Activated CD4-positive, alpha-beta T cell treated with anti-CD3 and anti-CD28 coated beads, Interleukin-2, amount 10 ng/mL, durations not matched to agents 7 days and 5 days (primary cell): ENCODE measurements at places on chromosomes 1 and 21.

DNA sequence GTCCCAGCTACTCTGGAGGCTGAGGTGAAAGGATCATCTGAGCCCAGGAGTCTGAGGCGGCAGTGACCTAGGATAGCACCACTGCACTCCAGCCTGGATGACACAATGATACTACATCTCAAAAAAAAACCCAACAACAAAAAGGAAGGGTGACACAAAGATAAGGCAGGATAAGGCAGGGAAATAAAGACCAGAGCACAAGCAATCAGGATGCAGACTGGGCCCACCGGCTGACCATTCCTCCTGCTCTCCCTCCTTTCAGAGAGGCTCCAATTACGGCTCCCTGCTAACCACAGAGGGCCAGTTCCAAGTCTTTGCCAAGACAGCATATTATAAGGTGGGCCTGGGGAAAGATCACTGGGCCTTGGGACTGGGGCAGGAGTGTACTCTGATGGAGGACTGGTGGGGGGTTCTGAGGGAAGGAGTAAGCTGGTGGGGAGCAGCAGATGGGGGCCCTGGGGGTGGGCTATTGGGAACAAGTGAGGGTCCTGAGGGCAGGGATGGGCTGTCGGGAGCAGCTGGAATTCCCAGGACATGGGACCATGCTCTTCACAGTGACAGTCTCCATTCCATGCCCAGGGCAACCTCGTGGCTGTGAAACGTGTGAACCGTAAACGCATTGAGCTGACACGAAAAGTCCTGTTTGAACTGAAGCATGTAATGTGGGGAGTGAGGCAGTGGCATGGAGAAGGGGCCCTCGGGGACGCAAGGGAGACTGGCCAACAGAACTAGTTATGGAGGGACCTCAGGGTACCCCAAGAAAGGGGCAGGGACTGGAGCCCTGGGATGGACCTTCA, 7.3 kb downstream of the NPR1 start:
- DNase-seq = no peak

DNA sequence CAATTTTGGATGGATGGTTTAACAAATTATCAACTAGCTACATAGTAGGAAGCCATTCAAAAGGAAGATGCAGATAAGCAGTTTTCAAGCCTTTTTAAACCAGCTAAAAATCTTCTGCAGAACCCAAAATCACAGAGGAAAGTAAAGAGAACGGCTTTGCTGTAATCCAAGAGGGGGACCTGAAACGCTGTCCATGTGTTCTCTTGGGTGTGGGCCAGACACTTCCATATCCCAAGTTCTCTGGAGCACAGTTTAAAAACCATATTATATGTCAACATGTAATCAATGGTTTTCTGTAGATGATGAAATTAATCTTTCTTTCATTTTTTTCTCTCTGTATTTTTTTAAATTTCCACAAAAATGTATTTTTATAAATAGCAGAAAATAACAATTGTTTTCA, 90.5 kb downstream of the SELENOF start:
- no peak for DNase-seq

DNA sequence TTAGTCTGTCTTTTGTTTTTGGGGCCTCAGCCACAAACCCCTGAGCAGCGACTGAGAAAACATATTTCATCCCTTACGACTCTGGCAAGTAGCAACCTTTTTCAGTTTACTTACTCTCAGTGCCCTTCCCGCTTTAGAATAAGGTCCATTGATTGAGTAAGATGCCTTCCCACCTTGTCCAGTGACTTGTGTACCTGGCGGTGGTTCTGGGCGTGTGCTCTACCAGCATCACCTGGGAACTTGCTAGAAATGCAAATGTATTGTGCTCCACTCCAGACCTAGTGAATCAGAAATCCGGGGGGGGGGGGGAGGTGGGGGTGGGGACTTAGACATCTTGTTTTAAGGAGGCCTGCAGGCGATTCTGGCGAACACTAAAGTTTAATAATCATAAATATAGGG, 72.1 kb downstream of the S1PR1 start:
- DNase-seq = no peak

DNA sequence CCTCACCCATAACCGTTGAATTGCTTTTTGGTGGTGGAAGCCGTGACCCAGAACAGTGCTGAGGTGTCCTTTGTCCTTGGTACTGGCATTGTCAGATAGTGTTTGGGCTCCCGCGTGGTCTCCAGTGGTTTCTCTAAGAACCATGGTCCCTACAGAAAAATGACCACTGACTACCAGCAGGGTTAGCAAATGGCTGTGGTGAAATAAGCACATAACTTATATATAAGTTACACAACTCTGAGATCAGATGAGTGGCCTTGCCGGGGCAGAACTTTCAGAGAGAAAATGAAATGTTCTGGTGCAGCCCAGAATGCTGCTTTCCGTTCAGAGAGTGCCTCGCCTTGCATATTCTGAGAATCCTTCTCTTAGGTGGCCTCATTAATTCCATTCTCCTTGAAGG, 5.0 kb downstream of the SLC37A1 start:
- no peak for DNase-seq

DNA sequence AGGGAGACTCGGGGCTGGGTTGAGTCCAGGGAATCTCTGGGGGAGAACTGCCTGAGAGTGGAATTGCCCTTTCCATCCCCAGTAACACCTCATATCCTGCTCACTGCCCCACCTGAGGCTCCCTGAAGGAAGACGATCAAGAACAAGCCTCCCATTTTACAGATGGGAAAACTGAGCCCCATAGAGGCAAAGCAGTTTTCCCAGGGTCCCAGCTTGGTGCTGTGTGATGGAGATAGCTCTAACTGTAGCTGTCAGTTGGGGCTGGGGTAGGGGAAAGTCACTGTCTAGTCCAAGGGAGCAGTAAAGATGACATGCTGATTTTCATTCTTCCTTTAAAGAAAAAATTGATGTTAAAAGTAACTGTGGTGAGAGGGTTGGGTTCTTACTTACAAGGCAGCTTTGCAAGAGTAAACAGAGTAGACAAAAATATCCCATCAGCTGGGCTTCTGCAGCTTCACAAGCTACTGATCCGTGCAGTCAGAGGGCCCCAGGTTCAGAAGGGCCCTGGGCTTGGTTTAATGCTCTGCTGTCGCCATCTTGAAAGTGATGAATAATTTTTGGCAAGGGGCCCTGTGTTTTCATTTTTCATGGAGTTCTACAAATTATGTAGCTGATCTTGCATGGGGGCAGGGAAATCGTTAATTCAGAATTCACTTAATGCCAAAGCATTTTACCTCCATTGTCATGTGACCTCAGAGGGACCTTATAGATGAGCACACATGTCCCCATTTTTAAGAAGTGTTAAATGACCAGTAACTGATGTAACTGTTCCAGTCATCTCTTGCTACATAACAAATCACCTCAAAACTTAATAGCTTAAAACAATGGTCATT, 17.6 kb upstream of the TNFRSF1B start:
- DNase-seq = no peak
